NCI-H2081 (cell line): ENCODE measurements at places on chromosomes 1 and 21.

GRCh38 chr1:53945183-53945432 is 391 bp downstream of the IFT25 start:
- no peak for DNase-seq

DNA sequence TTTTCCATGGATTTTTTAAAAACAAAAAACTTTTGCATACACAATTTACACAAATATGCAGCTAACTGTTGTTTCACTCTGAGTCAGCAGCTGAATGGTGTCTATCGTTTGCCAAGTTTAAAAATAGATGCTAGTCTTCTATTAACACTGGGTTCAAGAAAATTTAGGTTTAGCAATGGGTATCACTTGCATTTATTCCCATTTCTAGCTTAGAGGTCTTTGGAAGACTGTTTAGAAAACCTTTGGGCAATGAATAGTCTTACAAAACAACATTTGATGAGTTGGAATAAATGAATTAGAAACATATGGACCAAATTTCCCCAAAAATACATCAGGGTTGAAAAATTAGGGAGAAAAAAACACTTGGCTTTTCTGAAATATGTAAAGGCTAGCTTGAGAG is 165.8 kb downstream of the LYPLAL1 start:
- no peak for DNase-seq

GRCh38 chr1:150127868-150128267 is 21.8 kb upstream of the PLEKHO1 start:
- DNase-seq: no peak

- no peak for DNase-seq
Observed at GRCh38 chr1:5915587-5916571, 76.3 kb downstream of the NPHP4 start.

DNA sequence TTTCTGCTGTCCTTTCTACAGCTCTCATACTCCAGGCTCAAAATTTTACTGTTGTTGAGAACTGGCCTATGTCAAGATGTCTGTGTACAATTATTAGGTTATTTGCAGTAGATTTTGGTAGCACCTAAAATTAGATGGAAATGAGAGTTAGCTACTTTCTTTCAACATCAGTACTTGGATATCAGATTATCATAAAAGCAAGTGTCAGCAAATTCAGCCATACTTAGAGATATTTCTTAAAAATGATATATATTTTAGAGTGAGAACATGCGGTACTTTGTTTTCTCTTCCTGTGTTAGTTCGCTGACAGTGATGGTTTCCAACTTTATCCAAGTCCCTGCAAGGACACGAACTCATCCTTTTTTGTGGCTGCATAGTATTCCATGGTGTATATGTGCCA is 351.8 kb upstream of the LRRC7 start:
- no peak for DNase-seq

GRCh38 chr1:174206148-174206836 is 47.0 kb downstream of the RABGAP1L start:
- DNase-seq: no peak

GRCh38 chr1:109252167-109252892 is 3.0 kb downstream of the CELSR2 start:
- DNase-seq: no peak

DNA sequence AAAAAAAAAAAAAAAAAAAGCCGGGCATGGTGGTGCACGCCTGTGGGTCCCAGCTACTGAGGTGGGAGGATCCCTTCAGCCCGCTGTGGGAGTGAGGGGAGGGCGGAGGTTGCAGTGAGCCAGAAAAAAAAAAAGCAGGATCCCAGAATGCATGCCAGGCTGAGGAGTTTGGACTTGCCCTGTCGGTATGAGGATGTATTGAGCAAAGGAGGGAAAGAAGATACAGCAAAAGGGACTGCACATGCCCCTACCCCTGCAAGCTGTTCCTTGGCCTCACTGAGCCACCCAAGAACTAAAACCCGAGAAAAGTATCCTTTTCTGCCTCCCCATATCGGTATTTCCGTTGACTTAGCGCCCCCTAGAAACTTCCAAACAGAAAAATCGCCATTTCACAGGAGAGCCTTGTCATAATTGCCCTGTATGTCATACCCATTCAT is 1.3 kb upstream of the GPATCH4 start:
- DNase-seq: peak; percentile 44

DNA sequence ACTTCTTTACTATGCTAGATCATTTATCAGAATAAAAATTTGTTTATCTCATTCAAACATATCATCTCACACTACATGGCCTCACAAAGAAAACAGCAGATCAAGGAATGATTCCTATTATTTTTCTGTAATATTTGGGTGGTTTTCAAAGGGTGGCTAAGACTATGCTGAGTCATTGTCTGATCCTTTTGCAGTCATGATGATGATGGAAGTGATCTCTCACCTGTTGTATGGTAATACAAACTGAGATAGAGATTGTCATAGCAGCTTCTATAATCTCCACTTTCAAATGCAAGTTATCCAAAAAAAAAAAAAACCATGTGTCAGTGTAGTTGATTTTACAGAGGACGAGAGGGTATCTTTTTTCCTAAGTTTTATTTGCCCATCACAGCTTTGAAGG is 37.2 kb upstream of the GBP5 start:
- DNase-seq: no peak

- DNase-seq: no peak
Observed at GRCh38 chr1:151976858-151977257, 16.8 kb downstream of the S100A10 start.

DNA sequence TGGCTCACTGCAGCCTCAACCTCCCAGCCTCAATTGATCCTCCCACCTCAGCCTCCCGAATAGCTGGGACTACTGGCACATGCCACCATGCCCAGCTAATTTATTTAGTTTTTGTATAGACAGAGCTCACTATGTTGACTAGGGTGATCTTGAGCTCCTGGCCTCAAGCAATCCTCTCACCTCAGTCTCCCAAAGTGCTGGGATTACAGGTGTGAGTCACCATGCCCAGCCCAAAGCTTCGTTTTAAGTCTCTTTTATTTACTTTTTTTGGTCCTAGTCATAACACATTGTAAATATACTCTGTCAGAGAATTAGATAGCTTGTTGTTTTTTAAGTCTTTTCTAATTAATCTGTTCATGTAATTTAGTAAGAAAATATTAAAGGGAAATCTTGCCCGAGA is 42.8 kb downstream of the KCNK1 start:
- no peak for DNase-seq

DNA sequence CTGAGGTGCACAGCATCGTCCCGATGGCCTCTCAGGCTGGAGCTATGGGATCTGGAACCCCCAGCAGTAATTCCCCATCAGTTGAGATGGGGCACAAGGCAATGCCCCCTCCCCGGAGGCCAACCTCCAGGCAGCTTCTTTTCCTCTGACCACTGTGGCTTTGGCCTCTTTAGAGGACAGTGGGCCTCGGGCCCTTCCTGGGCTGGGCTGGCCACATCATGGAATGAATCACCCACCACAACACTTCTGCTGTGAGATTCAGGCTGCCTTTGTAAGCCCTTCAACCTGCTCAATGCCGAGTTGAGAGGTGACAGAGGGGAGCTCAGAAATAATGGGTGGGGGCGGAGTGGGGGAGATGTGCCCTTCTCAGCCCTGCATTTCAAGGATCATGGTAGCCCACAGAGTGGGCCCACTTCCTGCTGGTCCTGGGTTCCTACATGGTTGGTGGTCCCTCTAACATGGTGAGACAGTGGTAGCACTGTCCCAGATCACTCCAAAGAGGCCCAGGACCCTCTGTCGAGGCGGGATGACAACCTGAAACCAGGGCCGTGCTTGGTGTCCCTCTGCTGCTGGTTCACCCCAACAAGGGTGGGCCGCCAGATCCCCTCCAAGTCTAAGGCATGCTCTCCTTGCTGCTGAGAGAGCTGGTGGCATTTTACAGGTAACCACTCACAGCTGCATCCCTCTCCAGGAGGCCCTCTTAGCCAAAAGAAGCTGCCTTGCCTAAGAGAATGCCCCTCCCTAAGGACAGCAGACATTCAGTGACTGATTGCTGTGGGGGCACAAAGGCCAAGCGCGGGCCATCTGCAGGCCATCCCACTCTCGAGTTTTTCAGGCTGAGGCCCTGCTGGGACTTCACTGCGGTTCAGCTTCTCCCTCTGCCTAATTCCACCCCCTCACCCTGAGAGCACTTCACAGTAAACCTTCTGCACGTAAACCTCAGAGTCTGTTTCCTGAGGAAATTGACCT is 29.7 kb upstream of the EVA1B start:
- DNase-seq: no peak

DNA sequence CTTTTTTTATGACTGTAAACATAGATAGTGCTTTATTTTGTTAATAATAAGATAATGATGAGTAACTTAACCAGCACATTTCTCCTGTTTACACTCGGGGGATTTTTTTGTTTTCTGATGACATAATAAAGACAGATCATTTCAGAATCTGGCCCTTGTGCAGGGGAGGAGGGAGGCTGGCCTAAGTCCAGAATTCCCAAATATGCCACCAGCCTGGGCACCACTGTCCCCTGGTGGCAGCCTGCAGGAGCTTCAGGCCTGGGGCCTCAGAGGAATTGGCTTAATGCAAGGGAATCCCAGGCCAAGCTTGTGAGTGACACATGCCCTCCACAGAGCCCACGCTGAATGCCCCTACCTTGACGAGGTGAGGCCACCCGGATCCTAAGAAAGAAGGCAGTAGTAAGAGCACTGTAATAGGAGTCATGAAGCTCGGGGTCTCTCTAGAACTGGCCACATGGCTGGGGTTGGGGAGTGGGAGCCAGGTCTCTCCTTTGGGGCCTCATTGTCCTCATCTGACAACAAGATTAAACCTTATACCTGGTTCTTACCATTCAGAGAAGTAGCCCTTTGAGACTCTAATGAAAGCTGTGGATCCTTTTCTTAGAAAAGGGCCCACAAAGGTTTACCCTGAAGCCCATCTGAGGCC is 24.1 kb downstream of the ETNK2 start:
- peak; percentile 85 for DNase-seq

DNA sequence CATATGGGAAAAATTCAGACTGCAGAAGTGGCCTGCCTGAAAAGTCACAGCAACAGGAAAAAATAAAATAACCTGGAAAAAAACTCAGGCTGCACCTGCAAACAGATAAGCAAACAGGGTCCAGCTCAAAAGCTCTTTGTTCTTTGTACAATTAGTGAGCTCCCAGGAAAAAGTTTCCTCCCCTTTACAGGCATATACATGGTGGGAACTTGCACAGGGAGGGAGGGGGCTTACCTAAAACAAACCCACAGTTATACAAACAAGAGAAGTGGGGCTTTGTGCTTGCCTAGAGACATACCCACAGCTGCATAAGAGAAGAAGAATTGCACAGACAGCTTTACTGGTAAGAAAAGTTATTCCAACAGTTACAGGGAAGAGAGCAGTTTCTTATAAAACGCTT is 31.7 kb upstream of the COG2 start:
- DNase-seq: no peak

GRCh38 chr1:200238311-200238710 is 171.5 kb downstream of the ZNF281 start:
- DNase-seq: no peak

DNA sequence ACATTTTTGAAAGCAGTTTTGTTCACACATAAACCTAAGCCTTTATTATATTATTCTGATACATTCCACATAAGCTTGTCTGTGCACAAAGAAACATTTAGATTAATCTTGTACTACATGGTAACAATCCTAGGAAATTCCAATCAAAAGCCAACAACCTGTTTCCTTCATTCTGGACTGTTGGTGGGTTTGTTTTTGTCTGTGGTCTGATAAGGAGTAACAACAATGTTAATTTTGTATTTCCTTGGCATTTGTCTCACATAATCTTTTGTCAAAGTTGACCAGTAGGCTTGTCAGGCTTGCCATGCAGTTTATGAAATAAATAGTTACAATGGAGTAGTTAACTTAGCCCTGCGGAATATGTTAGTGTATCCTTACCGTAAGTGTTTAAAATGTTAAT is 183.3 kb downstream of the DHRS3 start:
- DNase-seq: no peak

DNA sequence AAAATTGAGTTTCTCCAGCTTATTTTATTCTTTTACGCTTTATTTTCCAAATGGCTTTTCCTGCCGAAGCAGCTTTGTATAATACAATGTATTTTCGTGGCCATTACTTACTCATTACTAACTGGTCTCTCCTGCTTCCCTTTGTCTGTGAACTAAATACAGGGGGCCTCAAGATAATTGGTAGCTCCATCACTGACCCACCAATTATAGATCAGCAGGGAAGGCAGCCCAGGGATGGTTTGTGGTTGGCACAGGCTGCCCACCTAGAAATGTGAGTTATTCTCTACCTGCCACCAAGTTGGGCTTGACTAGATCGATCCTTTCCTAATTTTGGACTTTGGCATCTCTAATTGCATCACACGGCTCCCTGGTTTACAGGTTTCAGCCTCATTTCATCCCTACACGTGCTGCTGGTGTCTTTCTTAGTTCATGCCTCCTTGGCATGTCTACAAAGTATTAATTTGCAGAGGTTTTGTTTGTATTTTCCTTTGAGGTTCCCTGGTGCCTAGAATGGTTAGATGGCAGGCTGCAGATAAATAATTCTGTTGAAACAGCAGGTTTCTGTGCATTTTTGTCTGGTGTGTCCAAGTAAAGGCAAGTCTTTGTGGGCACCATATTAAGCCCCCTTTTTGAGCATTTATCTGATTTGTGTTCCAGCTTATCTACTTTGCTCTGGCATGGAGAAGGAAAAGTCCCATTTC is 35.2 kb downstream of the PEX14 start:
- DNase-seq: peak; percentile 14

- DNase-seq: peak; percentile 71
Observed at GRCh38 chr1:168637350-168637991, 61.1 kb downstream of the XCL1 start.

- DNase-seq: no peak
Observed at GRCh38 chr1:171231326-171231725, 17.0 kb upstream of the FMO1 start.

DNA sequence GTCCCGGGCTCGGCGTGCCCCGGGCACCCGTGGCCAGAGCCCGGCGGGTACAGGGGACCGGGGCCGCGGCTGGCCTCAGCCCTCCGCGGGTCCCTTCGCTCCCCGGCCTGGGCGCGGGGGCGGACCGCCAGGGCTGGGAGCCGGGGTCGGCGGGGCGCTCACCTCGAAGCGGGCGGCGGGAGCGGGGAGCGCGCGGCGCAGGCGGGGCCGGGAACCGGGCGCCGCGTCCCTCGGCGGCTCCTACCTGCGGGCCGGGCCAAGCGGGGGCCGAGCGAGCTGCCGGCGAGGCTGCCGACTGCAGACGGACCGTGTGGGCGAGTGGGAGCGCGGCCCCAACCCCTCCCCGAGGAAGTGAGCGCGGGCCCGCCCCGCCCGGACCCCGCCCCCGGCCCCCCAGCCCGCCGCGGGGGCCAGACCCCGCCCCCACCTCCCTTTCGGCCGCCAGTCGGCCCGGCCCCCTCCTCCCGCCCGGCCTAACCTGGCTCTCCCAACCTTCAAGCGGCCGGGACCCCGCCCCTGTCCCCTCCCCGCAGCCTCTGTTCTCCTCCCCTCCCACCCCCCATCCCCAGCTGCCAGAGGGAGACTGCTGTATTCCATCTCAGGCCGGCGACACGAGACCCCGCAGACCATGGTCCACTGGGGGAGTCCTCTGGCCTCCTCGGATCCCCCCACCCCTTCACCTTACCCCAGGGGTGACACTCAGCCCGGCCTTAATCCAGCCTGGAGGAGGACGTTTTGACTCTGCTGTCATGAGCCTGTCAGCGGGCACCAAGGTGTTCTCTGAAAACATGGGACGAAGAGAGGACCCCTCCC is at the start of gene FHL3:
FHL3 (minus strand) TSS at position 320 of the 813 bp plus-strand sequence. CDS start 6,102 bp downstream, outside the sequence.
- peak; percentile 59 for DNase-seq
